ENCODE measurements at places on chromosomes 16 and 17.
A peak's percentile ranks its signal among the peaks of the same experiment; 100 is the strongest.

GRCh38 chr17:74123350-74123749 lies 80.1 kb upstream of the RPL38 start:
- no peak for DNase-seq

DNA sequence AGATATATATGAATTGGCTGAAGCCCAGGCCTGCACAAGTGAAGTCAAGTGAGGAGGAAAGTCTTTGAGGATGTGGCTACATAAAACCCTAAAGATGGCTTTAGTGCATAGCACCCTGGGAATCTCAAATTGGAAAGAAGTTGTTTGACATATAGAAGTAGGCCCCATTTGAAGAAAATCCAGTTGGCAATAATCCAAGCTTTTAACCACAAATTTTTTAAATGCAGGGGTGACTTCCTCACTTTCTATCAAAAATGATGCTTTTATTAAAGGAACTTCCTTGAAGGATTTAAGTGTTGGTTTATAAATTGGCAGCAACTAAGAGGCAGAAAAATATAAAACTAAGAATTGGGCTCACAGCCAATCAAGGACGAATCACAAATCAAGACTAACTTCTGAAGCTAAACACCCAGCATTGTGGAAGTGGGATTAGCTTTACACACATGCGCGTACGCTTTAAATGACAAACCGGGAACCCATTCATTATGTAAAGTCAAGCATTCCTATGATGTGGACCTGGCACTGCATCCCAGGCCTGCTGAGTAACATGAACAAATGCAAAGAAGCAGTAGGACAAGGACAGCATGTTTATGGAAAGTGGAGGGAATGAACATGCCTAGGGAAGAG lies 63.3 kb downstream of the NOG start:
- DNase-seq, result no peak

DNA sequence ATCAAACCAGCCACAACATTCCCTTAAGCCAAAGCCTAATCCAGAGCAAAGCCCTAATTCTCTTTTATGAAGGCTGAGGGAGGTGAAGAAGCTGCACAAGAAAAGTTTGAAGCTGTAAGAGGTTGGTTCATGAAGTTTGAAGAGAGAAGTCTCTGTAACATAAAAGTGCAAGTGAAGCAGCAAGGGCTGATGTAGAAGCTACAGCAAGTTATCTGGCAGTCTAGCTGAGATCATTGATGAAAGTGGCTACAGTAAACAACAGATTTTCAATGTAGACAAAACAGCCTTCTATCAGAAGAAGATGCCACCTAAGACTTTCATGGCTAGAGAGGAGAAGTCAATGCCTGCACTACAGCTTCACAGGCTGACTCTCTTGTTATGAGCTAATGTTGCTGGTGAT lies 52.5 kb downstream of the NACA2 start:
- DNase-seq, result no peak

- no peak for DNase-seq
These were observed 46.2 kb downstream of the DUSP14 start for GRCh38 chr17:37535906-37536305.

DNA sequence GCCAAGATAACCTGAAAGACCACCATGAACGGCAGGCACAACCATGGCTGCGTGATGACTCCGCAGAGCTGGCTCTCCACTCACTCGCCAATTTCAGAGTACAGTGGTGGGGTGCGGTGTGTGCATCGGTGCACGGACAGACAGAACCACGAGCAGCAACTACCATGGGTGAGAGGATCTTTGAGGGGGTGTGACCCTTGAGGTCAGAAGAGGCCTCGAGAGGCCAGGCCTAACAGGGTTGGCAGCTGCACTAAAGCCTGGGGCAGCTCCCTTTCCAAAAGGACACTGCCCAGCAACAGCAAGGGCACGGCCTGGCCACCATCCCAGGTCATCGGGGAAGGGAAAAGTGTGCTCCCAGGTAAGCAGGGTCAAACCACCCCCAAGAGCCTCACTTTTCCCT lies 1.9 kb upstream of the ECI1 start:
- DNase-seq, result no peak

DNA sequence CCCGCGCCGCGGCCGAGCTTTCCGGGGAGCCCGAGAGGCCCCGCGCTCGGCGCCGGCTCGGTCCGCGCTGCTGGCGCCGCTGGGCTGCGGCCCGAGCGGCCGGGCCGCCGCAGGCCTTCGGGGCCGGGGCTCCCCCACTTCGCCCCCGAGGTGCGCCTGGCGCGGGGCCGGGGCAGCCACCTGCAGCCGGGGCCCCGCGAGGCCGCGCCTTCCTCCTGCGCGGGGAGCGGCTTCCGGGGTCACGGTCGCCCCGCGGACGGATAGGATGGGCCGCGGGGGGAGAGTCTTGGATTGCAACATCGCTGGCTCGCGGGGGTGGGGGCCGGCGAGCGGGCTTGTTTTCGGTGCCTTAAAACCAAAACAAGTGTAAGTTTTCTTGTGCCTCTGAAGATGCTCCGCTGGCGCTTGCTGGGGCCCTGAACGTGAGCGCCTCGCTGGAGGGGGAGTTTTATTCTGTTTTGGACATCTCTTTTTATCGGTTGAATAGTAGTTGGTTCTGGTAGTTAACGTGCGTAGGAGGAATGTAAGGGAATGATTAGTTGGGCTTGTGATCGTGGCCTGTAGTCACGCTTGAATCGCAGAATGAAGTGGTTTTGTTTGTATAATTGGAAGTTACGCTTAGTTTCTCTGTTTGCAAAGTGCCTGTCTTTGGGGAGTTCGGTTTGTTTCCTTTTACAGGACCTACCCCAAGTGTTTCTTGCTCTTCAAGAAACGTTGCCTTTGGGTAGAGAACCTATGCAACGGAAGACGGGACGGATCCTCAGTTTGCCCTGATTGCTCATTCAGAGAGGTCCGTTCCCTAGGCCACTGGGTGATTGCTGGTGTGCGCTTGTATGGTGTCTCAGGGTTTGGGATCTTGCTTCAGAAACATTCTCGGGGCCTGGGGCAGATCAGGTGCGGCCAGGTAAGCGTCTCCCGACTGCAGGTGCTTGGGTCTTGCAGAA lies 724 bp downstream of the UBE2I start:
- DNase-seq, result peak; percentile 44

DNA sequence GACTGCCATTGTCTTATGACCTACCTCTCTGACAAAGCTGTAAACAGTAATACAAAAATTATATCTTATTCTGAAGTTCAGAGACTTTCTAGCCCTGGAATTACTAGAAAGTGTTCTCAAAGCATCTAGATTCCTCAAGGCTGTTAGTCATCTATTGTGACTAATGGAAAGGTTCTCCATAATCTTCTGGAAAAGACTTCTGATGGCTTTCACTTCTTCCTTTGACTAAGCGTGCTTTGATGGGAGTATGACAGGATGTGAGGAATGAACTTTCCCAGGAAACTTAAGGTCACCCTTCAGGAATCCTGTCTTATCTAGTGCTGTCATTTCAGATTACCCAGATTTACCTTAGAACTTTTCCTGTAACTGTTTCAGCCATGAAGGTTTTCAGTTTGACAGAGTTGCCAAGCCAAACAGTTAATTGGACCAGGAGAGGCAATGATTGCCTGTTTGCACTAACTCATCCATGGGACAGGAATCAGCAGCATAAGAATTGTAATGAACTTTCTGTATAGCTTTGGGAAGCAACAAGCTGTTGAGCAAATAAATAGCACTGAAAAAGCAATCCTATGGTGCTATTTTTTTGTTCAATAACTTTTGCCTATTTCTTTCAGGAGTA lies 43.5 kb downstream of the AP2B1 start:
- DNase-seq, result no peak

DNA sequence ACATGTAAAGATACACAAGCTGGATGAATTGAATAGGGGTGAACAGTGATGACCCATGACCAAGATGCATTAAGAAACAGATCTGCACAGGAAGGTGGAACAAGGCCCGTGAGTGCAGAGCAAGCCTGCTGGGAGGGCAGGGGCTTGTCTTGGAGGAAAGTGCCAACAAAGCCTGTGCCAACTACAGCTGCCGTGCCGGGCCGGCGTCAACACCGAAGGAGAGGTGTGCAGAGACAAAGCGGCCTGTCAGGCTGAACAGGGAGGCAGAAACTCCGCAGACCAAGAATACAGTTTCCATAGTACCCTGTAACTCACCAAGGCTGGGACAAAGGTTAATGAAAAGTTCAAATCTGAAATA lies 46.7 kb downstream of the ANKRD11 start:
- no peak for DNase-seq

GRCh38 chr17:36514856-36515255 lies 19.8 kb downstream of the MYO19 start:
- no peak for DNase-seq

- no peak for DNase-seq
These were observed 408.0 kb downstream of the SLC39A11 start for GRCh38 chr17:72684405-72685020.

DNA sequence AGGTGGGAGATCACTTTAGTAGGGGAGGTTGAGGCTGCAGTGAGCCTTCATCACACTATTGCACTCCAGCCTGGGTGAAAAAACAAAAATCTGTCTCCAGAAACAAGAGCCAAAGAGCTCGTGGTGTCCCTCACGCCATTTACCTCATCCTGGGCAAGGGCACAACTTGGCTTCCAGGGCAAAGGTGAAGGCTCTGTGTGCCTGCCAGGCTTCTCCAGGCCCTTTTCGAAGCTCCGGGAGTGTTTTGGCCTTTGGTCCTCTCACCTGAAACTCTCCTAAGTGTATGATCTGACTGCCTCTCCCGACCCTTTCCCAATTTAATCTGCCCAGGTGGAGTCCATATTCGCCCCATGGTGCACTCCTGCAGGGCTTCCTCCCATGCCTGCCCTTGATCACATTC lies 11.6 kb upstream of the CES3 start:
- DNase-seq, result no peak

GRCh38 chr16:29804455-29805231 lies 1.7 kb upstream of the MAZ start:
- DNase-seq, result no peak

- no peak for DNase-seq
These were observed 1.3 kb downstream of the CLUH start for GRCh38 chr17:2710071-2710802.

GRCh38 chr16:88703486-88704309 lies 2.5 kb downstream of the RNF166 start:
- peak; percentile 70 for DNase-seq

DNA sequence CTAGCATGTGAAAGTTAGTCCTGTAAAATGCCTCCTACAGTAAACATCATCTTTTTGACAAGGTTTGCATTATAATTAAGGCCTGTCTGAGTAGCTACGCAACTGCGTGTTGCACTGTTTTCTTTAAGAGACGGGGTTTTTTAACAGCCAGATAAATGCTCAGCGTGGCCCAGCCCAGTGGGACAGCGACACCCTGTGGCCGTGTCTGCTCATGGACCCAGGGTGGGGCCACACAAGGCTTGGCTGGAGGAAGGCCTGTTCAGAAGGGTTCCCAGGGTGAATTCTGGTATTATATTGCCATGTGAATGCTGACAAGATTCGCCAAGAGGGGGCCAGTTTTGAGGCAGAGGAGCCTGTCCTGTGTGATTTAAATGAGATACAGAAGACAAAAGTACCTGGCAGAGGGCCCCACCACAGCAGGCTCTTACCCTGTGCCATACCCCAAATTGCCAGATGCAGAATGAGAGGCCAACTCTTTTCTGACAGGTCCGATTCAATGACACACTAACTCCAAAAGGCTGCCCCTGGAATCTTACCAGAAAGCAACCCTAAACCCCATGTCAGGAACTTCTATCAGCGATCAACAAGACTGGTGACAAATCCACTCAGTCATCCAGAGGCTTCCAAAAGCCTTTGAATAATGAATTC lies 65.9 kb upstream of the IRX6 start:
- peak; percentile 13 for DNase-seq

- no peak for DNase-seq
These were observed 68.7 kb downstream of the CEP95 start for GRCh38 chr17:64575431-64575830.

DNA sequence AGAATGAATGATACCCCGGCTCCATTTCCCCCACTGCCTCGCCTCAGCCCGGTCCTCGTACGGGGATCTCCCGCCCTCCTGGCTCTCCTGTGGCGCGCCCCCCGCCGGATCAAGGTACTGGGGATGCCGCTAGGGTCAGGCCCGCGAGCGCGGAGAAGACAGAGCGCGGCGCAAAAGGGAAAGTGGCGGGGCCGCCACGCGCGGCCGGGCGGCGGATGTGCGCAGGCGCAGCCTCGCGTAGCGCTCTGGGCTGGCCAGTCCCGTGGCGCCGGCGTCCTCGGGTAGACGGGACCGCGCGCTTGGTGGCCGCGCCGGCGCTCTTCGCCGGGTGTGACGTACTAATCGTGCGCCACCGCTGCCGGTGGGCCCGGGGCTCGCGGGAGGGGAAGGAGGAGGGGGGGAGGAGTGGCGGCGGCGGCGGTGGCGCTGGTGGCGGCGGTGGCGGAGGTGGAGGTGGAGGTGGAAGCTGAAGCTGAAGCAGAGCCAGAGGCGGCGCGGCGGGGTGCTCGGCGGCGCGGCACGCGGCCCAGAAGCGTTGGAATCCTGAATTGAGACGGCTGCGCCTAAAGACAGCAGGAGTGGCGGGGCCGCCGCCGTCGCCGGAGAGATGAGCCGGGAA lies at the start of gene SENP3:
Gene SENP3, plus strand, starts transcription at position 331 of the 619 bp plus-strand sequence. CDS start 1,158 bp downstream, outside the sequence.
- peak; percentile 89 for DNase-seq

GRCh38 chr17:78378225-78379130 lies at the start of gene PGS1:
Gene PGS1, plus strand, starts transcription at chr17:78378649. Its CDS starts 17 bp downstream, at chr17:78378666.
- DNase-seq, result peak; percentile 77

DNA sequence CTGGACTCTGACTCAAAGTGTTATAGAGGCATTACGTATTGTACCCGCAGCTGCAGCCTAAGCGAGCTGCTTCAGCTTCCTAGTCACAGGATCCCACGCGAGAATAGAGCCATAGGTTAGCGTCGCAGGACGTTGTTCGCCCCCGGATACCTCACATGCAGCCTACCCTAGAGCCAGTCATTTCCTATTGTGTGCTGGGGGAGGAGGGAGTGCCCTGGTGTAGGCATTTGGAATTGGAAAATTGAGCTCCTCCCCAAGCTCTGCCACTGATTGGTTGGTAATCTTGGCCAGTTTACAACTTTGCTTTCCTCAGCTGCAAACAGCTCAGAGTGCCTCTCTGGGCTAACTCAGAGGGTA lies 530 bp downstream of the NAA60 start:
- no peak for DNase-seq

DNA sequence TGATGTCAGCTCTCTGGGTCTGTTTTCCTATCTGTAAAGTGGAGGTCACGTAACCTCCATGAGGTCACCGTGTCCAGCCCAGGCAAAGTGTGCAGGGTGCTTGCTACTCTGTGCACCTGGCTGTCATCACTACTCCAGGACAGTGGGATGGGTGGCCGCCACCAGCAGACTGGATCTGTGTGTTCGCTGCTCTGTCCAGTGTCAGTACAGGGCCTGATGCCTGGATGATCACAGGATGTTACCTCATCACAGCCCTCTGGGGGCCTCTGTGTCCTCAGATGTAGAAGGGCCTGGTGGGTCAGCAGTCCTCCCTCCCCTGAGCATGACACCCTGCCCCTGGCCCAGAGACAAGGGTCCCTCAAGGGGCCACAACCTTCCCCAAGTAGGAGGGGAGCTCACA lies 80.0 kb downstream of the KCNJ18 start:
- no peak for DNase-seq

GRCh38 chr16:50679266-50679665 lies 1.8 kb downstream of the SNX20 start:
- no peak for DNase-seq

Measured in CD4-positive, alpha-beta T cell treated with Interleukin-2 at 100 ng/mL for 4 hours (primary cell).